Glomerular endothelial cell (primary cell): ENCODE measurements at places on chromosomes 7 and 10. TPM values are rescaled to one million over a fixed set of nuclear protein-coding genes. Genes with fewer than 3 reads are reported as not detected.

The IL6 gene
- 5.7 and 15.0 TPM in 2 replicates for total RNA-seq

The GHRHR gene
- not detected in 2 replicates for total RNA-seq

The CALML5 gene
- total RNA-seq, result not detected in 2 replicates

The TLX1 gene
- total RNA-seq, result not detected in 2 replicates

The AKR1C1 gene
- 0.15 and 0.70 TPM in 2 replicates for total RNA-seq

The NPFFR1 gene
- not detected in 2 replicates for total RNA-seq

The PLOD3 gene
- 130 and 160 TPM in 2 replicates for total RNA-seq

The SPDYE6 gene
- total RNA-seq, result not detected in 2 replicates

The H2AZ2 gene
- 111 and 134 TPM in 2 replicates for total RNA-seq

The CFAP69 gene
- total RNA-seq, result 0.10 and 0.88 TPM in 2 replicates

The UNCX gene
- not detected in 2 replicates for total RNA-seq

The HECW1 gene
- not detected in 2 replicates for total RNA-seq

The TPK1 gene
- 11.0 and 11.3 TPM in 2 replicates for total RNA-seq

The GFRA1 gene
- total RNA-seq, result 0.99 and 5.6 TPM in 2 replicates

The SPACDR gene
- 1.0 TPM in 1 of 2 replicates, not detected in the other for total RNA-seq

The MBL2 gene
- not detected in 2 replicates for total RNA-seq

The CALML3 gene
- total RNA-seq, result not detected in 2 replicates

The NFE2L3 gene
- total RNA-seq, result 80.3 and 83.6 TPM in 2 replicates

The ASAH2 gene
- 0.88 and 3.2 TPM in 2 replicates for total RNA-seq

The SPAM1 gene
- not detected in 2 replicates for total RNA-seq

The LRRC17 gene
- total RNA-seq, result 34.6 and 71.4 TPM in 2 replicates

The AKR1C8 gene
- total RNA-seq, result not detected in 2 replicates

The ZNF138 gene
- total RNA-seq, result 4.3 and 4.8 TPM in 2 replicates

The ZPBP gene
- not detected in 2 replicates for total RNA-seq

The STX1A gene
- 19.5 and 22.0 TPM in 2 replicates for total RNA-seq
